Activated CD4-positive, alpha-beta T cell treated with anti-CD3 and anti-CD28 coated beads, Interleukin-2, amount 10 ng/mL, durations not matched to agents 24 days and 14 days (primary cell): ENCODE measurements at places on chromosomes 7 and 10. TPM values are rescaled to one million over a fixed set of nuclear protein-coding genes. Genes with fewer than 3 reads are reported as not detected.
A peak's percentile ranks its signal among the peaks of the same experiment; 100 is the strongest.

The FXYD4 gene
- not detected in 2 replicates for total RNA-seq

The GHRHR gene
- not detected in 2 replicates for total RNA-seq

The AQP1 gene
- total RNA-seq: not detected in 2 replicates

The OR9A2 gene
- total RNA-seq: not detected in 2 replicates

The NANOS1 gene
- 0.44 and 0.59 TPM in 2 replicates for total RNA-seq

The ZP3 gene
- 7.4 and 7.5 TPM in 2 replicates for total RNA-seq

GRCh38 chr10:45432700-45433472 is 58.9 kb downstream of the ALOX5 start:
- no peak for DNase-seq

GRCh38 chr7:5143106-5143505 is 46.9 kb upstream of the WIPI2 start:
- peak; percentile 68 for DNase-seq

- DNase-seq: no peak
Measured at GRCh38 chr7:45143616-45144015, 14.0 kb upstream of the RAMP3 start.

GRCh38 chr7:94003446-94004023 is 620 bp downstream of the BET1 start:
- no peak for DNase-seq

GRCh38 chr7:4706384-4707216 is 24.5 kb downstream of the FOXK1 start:
- no peak for DNase-seq

- DNase-seq: no peak
Measured at GRCh38 chr10:56028298-56029132, 332.5 kb downstream of the ZWINT start.

- peak; percentile 96 for DNase-seq
Measured at GRCh38 chr7:149261829-149262617, at the start of gene ZNF783. ZNF783 (plus strand) TSS chr7:149262196; CDS start chr7:149262334, 138 bp downstream.

- DNase-seq: no peak
Measured at GRCh38 chr10:101763141-101763846, 12.6 kb downstream of the FGF8 start.

DNA sequence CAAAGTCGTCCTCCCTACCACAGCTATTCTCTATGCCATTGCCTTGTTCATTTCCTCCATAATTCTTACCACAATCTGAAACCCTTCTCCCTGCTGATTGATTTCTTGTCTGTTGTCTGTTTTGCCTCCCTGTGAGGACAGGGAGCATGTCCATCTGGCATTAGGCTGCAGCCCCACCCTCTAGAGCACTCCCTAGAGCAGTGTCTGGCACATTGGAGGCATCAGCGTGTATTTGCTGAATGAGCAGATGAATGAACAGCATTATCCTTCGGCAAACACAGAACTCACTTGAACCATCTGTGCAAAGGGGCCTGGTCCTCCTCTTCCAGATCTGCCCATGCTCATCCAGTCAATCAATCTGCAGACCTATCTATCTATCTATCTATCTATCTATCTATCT is 5.1 kb upstream of the DMBT1 start:
- no peak for DNase-seq

DNA sequence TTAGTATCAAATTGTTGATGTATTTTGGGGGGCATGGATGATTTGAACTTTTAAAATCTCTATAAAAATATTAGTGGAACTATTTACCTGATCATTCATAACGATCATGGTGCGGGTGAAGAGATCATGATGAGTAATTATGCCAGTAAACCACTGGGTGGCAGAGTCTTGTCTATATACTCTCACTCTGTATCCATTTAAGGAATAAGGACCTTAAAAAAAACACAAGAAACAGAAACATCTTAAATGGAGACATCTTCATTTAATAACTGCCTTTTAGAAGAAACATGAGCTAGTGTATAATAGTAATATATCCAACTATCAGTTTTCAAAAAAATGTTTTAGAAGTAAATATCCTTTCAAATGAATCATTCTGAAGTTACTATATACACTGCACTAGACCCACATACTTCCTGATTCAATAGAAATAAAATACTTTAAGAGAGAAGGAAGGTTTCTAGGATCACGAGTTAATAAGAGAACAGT is 84.0 kb downstream of the NRBF2 start:
- peak; percentile 75 for DNase-seq
